ENCODE measurements at places on chromosomes 7 and 10.
A peak's percentile ranks its signal among the peaks of the same experiment; 100 is the strongest.

DNA sequence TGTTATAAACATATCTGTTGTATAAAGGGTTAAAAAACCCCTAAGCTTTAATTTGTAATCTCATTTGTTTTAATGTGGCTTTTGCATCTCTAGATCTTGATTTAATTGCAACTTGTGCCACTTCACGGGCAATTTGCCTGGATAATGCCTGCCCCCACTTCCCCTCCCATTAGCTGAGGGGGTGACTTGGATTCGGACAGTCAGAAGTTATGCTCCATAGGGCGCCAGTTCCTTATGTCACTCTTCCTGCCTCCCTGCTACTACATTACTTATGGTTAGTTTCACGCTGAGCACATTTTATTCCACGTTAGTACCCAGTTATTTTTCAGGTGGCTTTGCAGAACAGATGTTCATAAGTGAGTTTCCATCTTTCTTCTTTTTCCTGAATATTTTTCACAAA lies 1015.2 kb upstream of the PHF14 start:
- DNase-seq, result no peak

- no peak for DNase-seq
Measured at GRCh38 chr10:11386044-11386443, 225.4 kb downstream of the USP6NL start.

DNA sequence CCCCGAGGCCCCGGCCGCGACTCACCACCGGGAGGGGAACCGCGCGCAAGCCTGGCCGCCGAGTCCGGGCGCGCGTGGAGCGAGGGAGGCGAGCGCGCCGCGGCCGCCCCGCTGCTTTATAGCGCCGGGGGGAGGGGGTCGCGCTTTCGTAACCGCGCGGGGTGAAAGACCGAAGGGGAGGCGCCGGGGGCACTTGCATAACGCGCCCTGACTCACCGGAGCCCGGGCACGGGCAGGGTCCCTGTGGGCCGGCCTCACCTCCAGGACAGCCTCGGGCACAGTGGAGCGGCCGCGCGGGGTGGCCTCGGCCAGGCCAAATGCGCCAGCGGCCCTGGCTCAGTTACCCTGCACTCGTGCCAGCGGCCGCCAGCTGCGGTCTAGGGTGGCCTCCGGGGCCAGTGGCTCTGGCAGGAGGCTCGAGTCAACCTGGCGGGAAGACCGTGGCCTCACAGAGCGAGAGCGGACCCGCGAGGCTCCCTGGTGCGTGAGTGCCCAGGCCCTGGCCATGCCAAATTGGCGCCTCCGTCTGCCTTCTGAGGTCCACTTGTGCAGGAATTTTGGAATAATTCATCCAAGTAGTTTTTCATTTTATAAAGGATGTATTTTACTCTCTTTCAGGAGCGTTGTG lies at the start of gene RBP4:
Gene RBP4, minus strand, starts transcription at position 90 of the 628 bp plus-strand sequence. CDS start 207 bp downstream, outside the sequence.
- DNase-seq, result no peak

DNA sequence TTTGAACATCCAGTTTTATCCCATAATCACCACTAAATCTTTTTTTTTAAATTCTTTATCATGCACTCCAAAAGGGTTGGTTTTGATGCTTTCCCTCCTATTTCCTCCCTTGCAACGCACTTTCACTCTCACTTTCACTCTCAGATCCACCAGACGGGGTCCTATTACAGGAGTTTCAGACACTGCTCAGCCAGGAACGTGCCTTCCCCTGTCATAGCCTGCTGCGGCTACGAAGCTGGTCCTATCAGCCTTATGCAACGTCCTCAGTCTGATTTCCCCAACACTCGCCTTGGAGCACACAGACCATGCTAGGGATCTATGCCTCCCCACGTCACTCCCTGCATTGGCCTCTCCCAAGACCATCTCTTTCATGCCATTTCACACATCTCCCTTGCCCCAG lies 23.4 kb downstream of the ZPBP start:
- peak; percentile 58 for DNase-seq

DNA sequence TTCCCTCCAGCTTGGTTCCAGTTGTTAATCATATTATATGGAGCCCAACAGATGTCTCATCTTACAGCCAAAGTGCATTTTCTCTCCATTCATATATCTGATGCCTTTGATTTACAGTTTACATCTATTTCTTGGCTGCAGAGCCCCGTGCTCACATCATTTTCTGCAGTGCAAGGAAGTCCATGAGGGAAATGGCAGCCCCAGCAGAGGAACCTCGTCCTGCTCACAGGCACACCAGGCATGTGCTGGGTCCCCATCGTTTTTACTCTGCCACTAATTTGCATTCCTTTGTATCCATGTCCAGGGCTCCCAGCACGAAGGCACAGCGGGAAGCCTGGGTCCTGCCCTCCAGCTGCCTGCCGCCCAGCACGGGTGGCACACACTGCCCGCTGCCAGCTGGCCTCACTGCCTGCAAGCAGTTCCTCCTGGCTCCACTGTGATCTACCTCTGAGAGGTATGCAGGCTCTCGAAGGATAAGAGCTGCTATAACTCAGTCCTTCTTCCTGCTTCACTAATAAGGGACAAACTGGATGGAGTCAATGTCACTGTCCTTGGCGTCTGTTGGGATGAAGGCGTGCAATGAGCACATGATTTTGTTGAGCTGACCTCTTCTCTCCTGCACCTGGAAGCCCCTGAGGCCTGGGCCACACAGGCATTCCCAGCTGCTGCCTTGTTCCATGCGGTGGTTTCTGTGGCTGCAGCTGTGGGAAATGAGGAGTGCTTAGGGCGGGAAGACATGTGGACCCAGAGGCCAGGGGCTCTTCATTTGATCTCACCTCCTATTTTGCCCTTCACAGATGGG lies 583.6 kb upstream of the MGMT start:
- DNase-seq, result no peak

DNA sequence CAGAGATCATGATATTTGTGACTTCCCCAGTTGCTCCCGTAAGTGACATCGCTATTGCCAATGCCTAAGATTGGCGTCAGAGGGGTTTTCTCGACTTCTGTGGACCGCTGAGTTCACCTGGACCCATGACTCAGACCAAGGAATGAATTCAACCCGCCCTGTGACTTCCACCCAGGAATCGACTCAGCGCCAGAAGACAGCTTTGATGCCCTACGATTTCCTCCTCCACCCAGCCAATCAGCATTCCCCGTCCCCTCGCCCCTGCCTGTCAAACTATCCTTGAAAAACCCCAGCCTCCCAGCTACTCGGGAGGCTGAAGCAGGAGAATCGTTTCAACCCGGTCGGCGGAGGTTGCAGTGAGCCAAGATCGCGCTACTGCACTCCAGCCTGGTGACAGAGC lies 58.3 kb downstream of the MICALL2 start:
- no peak for DNase-seq

DNA sequence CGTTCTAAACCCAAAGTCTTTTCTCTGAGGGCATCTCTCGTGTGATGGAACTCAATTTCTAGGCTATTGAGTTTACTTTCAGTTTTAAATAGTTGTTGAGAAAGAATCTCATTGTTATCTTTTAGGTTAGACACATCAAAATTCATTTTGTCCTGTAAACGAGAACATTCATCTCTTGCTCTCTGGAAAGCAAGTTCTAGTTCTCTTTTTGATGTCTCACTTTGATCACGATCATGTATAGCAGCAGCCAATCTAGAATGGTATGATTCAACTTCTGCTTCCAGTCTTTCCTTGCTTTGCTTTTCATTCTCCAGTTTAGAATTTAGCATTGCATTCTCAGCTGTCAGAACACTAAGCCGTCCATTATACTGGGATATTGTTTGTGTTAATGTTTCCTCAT lies 65.1 kb downstream of the ANKRD26 start:
- no peak for DNase-seq

DNA sequence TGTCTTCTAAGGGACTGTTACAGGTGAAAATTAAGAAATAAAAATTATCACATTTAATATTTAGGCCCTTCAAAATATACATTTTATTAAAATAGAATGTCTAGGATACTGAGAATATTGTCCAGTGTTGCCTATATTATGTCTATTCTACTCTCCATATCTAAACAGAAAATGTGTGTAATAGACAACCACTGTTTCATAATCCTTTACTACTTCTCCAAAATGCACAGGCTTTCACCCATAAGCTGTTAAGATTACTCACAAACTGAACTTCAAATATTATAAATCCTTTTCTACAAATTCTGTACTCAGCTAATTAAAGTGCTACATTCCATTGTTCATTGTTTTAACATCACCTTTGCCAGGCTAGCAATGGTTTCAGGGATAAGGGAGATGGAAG lies 56.7 kb upstream of the TFEC start:
- no peak for DNase-seq

DNA sequence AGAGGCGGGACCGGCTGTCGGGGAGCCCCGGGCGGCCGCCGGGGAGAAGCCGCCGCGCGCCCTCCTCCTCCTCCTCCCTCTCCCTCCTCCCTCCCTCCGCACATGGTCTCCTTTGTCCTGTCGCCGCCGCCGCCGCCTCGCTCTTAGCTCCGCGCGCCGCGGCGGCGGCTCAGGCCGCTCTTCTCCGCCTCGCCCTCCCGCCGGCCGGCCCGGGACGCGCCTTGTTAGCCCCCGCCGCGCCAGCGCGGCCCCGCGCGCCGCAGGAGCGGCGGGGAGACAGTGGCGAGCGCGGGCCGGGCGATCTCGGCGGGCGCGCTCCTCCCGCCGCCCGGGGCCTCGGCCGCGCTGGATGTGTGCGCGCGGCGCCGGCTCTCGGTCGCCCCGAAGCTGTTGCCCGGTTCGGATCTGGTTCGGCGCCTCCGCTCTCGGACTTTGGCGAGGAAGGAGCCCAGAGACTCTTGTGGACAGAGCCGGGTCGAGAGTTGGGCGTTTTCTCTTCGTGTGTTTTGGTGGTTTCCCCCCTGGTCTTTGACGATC lies 437.4 kb upstream of the GALNT17 start:
- peak; percentile 40 for DNase-seq

DNA sequence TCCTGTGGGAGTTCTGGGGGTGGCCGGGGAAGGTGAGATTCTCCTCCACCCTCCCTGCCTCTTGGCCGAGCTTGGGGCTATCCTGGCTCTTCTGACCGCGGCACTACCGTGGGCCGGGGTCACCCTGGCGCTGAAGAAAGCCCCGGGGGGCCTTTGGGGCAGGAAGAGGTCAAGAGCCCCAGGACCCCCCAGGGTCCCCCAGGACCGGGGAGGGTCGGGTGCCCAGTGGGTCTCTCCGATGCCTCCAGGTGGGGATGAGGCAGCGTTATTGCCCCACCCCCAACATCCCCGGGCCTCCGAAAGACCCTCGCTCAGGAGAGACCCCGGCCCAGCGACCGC lies 439 bp upstream of the KNDC1 start:
- DNase-seq, result no peak

DNA sequence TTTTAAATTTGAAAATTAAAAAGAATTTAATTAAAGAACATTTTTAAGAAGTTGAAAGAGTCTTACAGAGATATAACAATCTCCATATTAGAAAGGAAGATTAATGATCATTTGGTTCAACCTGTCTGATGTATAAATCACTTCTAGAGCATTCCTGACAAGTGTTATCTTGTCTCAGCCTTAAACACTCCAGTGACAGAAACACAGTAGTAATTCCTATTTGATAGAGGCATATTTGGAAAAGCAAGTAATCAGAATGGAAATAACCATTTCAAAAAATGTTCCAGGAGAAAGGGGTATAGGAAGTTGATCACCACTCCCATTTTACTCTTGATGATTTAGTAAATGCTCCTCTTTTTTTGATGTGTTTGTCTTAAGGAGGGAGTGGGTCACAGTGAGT lies 213.1 kb upstream of the FAM3C start:
- no peak for DNase-seq

DNA sequence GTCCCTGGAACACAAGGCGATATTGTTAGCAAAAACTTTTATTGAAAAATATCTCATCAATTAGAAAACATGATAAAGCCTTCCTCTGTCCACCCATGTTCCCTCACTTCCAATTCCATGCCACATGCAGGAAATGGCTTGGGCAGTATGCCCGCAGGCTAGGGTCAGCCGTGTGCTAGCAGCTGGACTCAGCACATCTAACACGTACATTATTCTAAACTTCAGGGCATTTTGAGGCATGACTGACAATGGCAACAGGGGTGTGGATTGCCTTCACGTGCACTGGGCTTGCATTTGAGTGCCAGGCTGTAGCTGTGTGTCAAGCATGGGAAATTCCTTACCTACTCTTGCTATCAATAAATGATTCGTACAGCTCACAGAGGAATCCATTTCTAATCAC lies 642.1 kb downstream of the INHBA start:
- DNase-seq, result no peak

- DNase-seq, result no peak
Measured at GRCh38 chr10:19226025-19226424, 177.4 kb downstream of the MALRD1 start.

- DNase-seq, result no peak
Measured at GRCh38 chr10:111890046-111890445, 293.5 kb downstream of the GPAM start.

DNA sequence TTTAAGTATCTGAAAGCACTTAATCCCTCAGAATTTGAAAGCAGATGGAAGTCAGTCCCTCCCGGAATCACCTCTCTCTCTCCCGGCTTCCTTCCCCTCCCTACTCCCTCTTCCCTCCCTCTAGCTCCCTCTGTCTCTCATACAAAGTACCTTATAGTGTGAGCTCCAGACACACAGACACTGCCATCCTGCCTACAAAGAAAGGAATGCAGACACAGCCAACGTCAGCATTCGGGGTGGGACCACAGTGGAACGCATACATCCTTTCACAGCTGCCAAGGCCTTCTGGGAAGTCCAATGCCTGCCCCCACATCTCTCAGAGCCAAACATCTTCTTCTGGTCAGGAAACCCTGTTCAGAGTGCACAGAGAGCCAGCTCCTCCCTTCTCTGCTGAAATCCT lies 9.3 kb downstream of the NOD1 start:
- DNase-seq, result no peak

GRCh38 chr10:115844591-115844990 lies 428.4 kb downstream of the GFRA1 start:
- no peak for DNase-seq

DNA sequence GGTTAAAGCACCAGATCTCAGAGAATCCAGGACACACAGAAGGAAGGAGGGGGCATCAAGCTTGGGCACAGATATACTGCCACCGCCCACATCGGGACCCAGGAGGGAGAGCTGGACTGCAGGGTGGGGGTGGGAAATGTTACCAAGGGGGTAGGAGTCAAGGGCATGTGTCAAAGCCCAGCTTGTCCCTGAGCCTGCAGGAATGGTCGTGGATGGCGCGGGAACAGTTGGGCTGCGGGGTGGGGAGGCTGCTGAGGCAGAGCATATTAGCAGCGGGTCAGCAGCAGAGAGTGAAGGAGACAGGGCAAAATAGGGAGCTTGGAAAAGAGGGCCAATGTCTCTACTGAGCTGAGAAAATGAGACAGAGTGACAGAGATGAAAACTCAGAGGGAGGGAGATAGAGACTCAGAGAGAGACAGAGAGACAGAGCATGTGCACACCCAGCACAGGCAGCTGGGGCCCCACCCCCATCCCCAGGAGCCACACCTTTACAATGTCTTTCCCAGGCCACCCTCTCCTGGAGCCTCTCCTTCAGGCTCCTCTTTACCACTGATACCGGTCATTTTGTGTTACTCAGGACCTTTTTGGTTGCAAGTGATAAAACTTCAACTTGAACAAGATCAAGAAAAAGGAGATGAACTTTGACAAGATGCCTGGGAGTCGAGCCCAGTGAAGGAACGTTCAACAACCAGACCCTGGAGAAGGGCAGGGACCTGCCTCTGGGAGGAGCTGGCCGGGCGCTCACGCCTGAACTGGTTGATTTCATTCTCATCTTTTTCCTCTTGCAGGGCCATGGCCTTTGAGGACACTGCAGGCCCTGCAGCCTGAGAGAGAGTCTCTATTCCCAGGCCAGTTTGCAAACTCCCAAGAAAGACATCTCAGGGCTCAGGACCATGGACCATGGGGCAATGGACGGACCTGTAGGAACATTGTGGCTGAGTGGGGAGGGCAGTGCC lies 50.0 kb downstream of the AOC1 start:
- DNase-seq, result no peak
